Central memory CD8-positive, alpha-beta T cell (primary cell): ENCODE measurements at places on chromosomes 3 and 15.

GRCh38 chr3:127678611-127679533, 6.1 kb downstream of the ABTB1 start:
- no peak for DNase-seq

- no peak for DNase-seq
Measured at GRCh38 chr3:152505926-152506325, 237.2 kb downstream of the MBNL1 start.

DNA sequence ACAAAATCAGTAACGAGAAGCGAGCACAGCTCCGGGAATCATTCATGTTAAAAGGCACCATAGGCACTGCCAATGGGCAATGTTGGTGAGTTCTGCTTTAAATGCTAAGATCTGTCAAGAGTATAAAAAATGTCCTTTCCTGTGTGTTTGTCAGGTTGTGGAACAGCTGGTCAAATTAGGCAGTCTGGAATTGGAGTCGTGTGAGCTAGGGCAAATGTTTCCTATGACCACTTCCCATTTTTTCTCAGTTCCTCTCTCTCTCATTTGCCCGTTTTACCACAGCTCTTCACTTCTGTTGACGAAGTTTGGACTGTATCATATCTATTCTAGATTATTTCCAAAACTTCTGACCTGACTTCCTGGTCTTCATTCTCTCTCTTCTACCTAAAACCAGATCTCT, 60.8 kb upstream of the GOLIM4 start:
- DNase-seq: no peak

DNA sequence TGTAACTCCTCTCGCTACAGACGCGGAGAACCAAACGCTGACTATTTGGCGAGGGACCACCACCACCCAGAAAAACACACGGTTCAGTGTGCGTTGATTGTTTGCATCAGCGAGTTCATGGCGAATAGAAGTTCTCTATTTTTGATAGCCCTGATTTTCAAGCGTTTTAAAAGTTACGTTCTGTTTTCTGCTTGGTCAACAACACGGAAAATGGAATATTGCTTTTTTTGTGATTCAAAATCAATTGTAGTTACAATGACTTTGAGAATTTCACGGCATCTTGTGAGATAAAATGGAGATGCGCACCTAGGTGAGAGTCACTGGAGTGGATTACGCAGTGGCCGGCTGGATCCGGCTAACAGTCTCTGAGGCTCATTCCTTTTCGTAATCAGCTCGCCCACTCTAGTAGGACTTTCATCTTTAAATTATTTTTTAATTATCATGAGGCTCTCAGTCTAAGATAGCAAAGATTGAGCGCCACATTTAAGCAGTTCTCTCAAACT, 54.8 kb downstream of the CCDC54 start:
- DNase-seq: no peak

DNA sequence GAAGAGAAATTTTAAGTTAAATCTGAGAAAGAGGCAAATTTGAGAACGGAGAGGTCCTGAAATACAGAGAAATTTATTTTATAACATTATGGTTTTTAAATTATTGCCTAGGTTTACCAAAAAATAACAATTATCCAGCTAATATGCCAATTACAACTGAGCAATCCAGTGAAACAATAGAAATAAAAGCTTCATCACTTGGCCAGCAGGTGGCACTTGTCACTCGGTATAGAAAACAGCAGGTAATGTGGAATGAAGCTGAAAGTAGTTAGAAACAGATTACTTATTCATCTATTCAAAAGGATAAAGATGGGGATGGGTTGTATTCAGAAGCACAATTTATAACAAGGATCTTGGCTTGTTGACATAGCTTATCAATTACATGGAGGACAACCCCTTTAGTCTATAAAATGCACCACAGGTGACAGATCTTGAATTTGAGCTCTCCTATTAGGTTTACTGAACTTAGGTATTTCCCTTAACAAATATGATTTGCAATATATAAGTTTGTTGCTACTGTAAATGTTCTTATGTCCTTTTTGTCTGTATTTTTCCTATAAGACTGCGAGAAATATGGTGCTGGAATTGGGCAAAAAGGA, 70.1 kb upstream of the GUCA1C start:
- no peak for DNase-seq

DNA sequence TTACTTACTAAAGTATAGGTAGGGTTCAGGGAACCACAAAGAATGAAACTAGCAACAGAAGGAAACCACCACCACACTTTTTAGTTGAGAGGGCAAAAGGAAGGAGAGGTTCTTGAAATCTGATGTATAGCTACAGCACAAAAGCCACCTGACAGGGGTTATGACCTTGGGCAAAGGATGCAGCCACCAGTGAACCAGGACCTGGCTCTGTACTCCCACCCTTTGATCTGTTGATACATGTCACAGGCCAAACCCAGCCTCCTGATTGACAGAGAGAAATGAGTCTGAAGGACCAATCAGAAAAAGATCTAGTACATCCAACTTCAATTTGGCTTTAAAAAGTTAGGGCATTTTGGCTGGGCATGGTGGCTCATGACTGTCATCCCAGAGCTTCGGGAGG, 20.0 kb upstream of the BLM start:
- no peak for DNase-seq

GRCh38 chr3:132645058-132645457, 14.6 kb downstream of the ACAD11 start:
- DNase-seq: no peak
